ENCODE measurements at places on chromosomes 12 and 14.
A peak's percentile ranks its signal among the peaks of the same experiment; 100 is the strongest.

DNA sequence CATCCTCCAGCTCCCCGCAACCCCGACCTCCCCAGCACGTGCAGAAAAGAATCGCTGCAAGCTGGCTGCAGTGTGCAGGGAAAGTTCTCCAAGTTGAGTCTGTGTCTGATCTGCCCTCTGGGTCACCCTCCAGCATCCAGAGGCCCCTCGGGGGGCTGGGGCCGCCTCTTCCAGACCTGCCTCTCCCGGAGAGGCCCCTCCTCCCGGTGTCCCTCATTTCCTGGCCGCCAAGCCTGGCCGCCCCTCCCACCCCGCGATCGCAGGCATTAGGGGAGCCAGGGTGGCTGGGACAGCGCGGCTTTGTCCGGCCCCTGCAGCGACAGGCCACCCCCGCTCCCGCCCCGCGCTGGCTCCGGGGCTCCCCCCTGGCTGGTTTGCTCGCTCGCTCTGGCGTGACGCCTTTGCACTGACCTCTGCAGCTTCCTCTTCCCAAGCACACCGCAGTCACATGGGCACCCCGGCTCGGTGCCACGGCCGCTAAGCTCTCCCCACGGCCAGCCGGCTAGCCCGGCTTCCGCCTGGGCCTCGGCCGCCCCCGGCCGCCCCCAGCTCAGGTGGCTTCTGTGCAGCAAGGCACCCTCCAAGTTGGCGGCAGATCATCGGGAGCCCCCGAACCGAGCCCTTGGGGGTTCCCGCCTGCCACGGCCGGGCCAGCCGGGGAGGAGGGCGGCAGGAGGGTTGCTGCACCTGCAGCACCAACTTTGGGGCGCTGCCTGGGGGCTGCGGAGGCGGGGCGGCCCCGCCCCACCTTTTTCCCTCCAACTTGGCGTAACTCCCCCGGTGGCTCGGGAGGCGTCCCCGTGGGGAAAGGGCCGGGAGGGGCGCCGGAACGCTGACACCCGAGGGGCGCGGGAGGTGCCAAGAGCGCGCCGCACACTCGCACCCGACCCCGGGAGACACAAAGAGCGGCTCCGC lies 43.7 kb downstream of the KDM2B start:
- no peak for DNase-seq

DNA sequence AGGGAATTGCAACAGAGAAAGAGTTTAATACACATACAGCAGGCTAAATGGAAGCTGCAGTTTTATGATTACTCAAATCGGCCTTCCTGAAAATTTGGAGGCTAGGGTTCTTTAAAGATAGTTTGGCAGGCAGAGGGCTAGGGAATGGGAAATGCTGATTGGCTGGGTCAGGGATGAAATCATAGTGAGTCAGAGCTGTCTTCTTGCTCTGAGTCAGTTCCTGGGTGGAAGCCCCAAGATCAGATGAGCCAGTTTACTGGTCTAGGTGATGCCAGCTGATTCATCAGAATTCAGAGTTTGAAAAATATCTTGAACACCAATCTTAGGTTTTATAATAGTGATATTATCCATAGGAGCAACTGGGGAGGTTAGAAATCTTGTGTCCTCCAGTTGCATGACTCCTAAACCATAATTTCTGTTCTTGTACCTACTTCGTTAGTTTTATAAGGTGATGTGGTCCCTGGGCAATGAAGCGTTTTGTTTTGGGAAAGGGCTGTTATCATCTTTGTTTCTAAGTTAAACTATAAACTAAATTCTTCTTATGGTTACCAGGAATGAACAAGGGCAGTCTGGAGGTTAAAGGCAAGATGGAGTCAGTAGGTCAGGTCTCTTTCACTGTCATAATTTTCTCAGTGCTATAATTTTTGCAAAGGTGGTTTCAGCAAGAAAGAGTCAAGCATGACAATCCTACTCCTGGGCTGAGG lies 257.8 kb upstream of the CCDC196 start:
- peak; percentile 89 for DNase-seq

GRCh38 chr12:63846238-63846967 lies 1.9 kb downstream of the SRGAP1 start:
- no peak for DNase-seq

DNA sequence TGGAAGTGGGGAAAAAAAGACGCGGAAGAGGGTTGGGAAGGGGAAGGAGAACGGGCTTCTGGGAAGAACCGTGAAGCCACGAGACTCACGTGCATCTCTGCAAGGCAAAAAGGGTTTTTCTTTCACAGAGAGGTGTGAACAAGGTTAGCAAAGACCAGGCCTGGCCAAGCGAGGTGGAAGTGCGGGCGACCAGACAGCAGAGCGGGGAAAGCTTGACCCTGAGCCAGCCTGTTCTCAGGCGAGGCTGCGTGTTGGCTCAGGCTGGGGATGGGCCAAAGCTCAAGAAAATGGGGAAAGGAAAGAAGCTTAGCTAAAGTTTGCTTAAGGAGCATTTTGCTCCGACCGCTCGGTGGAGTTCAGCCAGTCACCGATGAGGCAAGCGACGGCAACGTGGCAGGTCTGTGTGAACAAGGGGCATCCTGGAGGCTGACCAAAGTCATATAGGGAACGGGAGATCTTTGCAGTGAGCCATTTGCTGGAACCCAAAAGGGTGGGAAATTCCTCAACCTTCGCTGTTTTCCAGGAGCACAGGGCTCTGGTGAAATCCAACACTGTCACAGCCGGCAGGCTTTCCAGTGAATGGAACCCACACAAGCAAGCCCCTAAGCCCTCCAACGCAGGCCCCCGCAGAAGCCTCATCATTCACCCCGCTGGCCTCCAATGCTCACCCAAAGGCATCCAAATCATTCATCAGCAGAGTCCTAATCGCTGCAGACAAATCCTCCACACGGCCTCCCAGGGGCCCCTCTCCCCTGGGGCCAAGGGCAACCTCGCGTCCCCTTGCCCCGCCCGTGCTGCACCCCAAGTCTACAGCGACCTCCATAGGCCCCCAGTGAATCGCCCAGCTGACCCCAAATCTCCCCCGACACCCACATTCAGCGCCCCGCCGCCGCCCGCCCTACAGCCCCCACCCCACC lies 754 bp downstream of the ZNF605 start:
- DNase-seq = peak; percentile 57

DNA sequence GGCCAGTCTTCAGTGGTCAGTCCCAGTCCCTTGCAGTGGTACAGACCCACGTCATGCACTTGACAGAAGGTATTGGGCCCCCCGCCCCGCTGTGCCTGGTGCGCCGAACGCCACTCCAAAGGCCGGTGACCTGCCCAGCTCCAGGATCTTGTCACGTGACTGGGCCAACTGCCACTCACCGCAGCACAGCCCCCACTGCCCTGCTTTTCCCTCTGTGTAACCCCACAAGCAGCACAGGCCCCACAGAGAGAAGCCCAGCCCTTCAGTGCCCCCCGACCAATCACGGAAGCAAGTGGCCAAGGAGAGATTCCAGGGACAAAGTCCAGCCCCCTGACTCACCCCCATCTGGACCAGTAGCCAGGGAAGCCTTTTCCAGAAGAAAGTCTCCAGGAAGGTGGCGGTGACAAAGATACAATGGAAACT lies 498 bp downstream of the GPR132 start:
- no peak for DNase-seq

DNA sequence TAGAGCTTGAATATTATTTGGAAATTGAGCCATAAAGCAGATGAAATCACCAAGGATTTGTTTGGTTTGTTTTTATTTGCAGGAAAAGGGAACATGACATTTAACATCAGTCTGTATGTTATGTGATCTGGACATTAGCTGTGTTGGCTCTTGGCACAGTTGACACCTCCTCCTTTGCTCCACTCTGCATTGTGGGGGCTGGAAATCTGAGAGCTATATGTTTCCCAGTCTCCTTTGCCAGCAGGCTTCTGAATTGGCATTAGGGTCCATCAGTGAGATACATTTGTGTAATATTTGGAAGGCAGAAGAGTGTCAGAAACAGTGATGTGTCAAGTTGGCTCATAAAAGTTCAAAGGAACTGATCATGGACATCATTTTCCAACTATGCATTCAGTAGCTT lies 322.1 kb upstream of the ATP2B1 start:
- DNase-seq = no peak

Data from bronchial epithelial cell (primary cell).